Right lobe of liver (tissue), 6 donors: ENCODE measurements at places on chromosomes 7 and 10. TPM values are rescaled to one million over a fixed set of nuclear protein-coding genes. Genes with fewer than 3 reads are reported as not detected.
A peak's percentile ranks its signal among the peaks of the same experiment; 100 is the strongest.

DNA sequence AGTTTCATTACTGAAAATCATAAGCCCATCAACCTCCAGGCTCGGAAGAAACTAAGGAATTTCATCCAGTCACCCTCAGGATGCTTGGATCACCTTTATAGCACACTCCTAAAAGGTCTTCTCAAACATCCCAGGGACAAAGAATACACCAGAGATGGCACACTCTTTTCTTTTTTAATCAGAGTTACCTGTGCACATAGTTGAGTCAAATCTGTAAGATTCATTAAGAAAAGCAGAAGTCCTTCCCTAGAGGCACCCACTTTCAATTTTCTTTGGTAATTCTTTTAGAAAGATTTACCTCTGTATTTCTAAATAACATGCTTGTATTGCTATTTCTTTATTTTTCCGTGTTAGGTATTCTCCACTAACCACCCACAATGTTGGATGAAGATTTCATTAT is 50.6 kb upstream of the IL6 start:
- H3K27ac ChIP-seq = no peak overlapping the region
- H3K36me3 ChIP-seq = no peaks in the 10 kb centered on the region
- DNase-seq = no peak
- H3K4me3 ChIP-seq = no peak overlapping the region

The HACD1 gene
- total RNA-seq = 1.6 TPM

GRCh38 chr10:89891006-89891535 is 189.7 kb downstream of the KIF20B start:
- DNase-seq = no peak
- no peak overlapping the region for H3K27ac ChIP-seq
- H3K4me1 ChIP-seq = no peaks in the 10 kb centered on the region
- H3K4me3 ChIP-seq = no peak overlapping the region
- H3K36me3 ChIP-seq = no peaks in the 10 kb centered on the region

DNA sequence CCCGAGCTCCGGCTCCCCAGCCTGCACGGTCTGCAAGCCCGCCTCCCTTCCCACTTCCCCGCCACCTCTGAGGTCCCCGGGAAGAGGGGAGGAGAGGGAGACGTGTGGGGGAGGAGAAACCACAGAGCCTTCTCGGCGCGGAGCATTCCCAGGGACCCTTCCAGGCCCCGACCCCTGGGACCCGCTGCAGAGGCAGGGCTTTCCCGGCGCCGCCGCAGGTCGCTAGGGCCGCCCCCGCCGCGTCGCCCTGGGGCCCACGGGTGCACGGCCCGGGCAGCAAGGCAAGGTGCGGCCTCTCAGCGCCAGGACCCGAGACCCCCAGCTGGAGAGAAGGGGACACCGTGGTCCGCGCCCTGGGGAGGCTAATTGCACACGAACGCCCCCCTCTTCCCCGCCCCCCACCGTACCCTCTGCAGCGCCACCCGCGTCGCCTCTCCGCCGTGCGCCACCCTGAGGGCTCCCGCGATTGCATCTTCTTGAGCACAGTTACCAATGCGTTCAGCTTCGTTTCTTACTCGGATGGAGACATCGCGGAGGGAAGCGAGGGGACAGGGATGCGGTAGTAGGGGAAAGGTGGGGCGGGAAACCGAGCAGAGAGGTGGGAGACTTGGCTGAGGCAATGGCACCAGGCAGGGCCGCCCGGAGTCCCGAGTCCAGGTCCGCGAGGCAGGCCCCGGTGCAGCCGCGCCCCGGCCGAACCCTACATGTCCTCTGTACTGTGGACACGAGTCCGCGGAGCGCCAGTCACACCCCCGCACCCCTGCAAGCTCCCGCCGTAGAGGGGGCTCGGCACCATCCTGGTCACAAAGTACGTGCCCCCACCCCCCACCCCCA is 28.9 kb downstream of the SKIDA1 start:
- DNase-seq = peak; percentile 82
- H3K4me3 ChIP-seq = peak overlapping the region; percentile 80
- no peaks in the 10 kb centered on the region for H3K4me1 ChIP-seq
- no peaks in the 10 kb centered on the region for H3K36me3 ChIP-seq
- no peaks in the 10 kb centered on the region for H3K27me3 ChIP-seq

DNA sequence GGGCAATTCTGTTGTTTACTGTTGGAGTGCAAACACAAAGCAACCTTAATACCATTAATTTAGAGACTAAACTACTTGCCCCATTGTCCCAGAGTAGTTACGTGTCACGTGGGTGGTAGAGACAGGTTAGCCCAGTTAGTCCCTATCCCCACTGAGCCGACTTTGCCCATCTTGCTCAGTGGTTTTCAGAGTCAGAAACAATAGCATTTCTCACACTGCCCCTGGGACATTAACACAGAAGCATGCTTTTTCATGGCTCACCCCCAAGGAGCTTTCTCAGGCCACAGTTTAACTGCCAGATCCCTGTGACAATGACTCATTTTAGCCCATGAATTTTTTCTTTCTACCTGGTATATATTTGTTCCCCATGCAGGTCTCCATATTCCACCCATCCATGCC is 271.0 kb downstream of the POU6F2 start:
- no peak for DNase-seq
- no peaks in the 10 kb centered on the region for H3K4me1 ChIP-seq
- no peaks in the 10 kb centered on the region for H3K36me3 ChIP-seq
- H3K4me3 ChIP-seq = no peak overlapping the region
